ENCODE measurements at places on chromosomes 11 and 22.

DNA sequence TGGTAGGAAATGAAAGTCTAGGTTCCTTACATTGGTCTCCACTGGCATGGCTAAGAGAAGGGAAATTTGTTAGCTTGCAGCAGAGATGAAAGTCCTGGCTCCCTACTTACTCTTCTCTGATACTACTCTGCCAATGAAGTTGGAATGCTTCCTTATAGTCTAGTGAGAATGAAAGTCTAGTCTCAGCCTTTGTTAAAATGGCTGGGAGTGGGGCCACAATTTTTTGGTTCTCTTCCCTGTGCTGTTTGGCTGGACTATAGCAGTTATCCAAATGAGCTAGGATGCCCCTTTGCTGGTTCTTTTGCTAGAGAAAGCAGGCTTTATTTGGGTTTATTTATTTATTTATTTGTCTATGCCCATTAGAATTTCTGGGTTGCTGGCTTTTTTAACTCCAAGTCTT lies 414.3 kb downstream of the AASDHPPT start:
- no peak overlapping the region for H3K4me3 ChIP-seq
- no peaks in the 10 kb centered on the region for H3K4me1 ChIP-seq
- DNase-seq, result no peak
- H3K27ac ChIP-seq, result no peak overlapping the region
- no peaks in the 10 kb centered on the region for H3K36me3 ChIP-seq

DNA sequence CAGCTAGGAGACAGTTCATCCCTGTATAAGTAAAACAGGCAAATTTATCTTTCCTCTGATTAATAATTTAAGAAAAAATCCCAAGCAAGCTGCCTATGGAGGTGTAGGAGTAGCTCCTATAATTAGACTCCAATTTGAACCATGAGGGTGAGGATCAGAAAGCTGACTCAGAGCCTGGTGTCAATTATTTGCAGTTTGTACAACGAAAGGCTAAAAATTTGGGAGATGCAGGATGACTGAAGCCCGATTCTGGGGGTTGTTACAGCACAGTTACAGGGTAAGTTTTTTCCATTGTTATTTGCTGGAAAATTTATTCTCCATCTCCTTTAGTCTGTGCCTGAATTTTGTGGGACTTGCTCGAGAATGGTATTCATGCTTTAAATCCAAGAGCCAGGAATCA lies 359.4 kb upstream of the CCDC90B start:
- H3K36me3 ChIP-seq, result no peaks in the 10 kb centered on the region
- H3K27me3 ChIP-seq, result peaks cover 16% of the 10 kb centered on the region
- H3K27ac ChIP-seq, result no peak overlapping the region
- no peak for DNase-seq
- no peak overlapping the region for H3K4me3 ChIP-seq

DNA sequence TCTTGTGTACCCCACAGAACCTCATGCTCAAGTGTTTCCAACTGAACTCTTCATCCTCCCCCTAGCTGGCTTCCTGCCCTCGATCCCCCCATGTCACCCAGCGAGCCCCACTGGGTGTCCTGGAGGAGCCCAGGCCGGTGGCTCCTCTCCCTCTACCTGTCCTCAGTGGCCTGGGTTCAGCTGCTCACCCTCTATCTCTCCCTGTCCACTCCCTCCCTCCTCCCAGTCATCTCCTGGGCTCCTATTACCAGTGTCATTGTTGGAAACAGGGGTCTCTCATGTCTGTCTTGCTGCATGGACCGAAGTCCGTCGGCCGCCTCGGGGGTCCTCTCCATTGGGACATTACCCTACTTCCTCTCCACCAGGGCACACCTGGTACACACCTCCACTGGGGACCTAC lies 12.9 kb upstream of the MPPED1 start:
- H3K27ac ChIP-seq, result no peak overlapping the region
- no peaks in the 10 kb centered on the region for H3K4me1 ChIP-seq
- no peak for DNase-seq
- H3K4me3 ChIP-seq, result no peak overlapping the region

- H3K36me3 ChIP-seq, result no peaks in the 10 kb centered on the region
- no peak overlapping the region for H3K27ac ChIP-seq
- DNase-seq, result no peak
- no peak overlapping the region for H3K4me3 ChIP-seq
- H3K27me3 ChIP-seq, result peaks cover 5% of the 10 kb centered on the region
Observed at GRCh38 chr22:44219101-44219870, 38.6 kb downstream of the PARVG start.

DNA sequence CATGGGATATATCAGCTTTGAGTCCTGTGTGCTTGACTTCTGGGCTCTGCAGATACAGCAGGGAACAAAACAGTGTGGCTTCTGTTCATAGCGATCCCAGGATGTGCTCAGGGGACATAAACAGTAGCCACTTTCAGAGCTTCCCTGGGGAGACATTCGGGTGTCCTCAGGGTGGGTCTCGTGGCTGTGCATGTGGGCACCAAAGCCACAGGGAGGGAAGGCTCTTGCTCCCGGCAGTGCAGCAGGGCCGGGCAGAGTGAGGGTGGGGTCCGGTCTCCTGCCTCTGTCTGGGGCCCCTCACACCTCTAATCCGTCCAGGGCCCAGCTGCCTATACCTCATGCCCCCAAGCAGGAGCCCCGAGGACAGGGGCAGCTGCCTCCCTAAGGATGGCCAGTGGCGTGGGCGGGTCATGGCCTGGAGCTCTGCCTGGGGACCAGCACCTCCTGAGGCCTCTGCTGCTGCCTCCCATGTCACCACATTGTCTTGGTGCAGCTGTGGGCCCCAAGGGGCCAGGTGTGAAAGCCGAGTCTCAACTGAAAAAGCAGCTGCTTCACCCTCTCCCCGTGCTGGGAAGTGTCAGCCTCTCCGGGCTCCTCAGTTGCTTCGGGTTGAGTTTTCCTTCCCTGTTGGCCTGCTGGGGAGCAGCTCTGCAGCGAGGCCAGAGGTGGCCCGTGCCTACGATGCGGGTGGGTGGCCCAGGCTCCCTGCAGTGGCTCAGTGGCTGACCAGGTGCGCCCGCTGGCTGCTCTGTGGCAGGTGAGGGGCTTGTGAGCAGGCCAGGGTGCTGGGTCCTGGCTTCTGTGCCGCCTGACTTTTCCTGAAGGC lies 3.8 kb downstream of the TPCN2 start:
- peak overlapping the region; percentile 70 for H3K27ac ChIP-seq
- no peak for DNase-seq
- H3K4me1 ChIP-seq, result peaks cover 43% of the 10 kb centered on the region
- H3K36me3 ChIP-seq, result no peaks in the 10 kb centered on the region
- no peak overlapping the region for H3K4me3 ChIP-seq
- no peaks in the 10 kb centered on the region for H3K27me3 ChIP-seq

DNA sequence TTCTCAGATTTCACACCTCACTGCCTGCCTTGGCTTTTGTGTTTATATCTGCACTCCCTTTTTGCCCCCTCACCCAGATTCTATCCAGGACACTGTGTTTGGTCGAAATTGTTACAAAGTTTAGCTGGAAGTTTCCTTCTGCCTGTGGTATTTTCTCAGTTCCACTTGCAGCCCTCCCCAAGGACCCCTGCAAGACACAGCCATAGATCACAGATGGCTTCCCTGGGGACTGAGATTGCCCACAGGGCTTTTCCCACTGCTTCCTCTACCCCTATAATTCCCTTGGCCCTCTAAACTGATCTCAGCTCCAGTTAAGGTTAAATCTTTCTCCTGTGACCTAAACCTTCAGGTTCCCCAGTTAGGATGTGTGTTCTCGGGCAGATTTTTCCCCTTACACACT lies 146.1 kb upstream of the C11orf87 start:
- H3K4me1 ChIP-seq, result no peaks in the 10 kb centered on the region
- no peak overlapping the region for H3K4me3 ChIP-seq
- no peak overlapping the region for H3K27ac ChIP-seq

- H3K27ac ChIP-seq, result no peak overlapping the region
- H3K36me3 ChIP-seq, result no peaks in the 10 kb centered on the region
- peaks cover 39% of the 10 kb centered on the region for H3K27me3 ChIP-seq
Observed at GRCh38 chr11:8261921-8262551, 1.6 kb downstream of the LMO1 start.

DNA sequence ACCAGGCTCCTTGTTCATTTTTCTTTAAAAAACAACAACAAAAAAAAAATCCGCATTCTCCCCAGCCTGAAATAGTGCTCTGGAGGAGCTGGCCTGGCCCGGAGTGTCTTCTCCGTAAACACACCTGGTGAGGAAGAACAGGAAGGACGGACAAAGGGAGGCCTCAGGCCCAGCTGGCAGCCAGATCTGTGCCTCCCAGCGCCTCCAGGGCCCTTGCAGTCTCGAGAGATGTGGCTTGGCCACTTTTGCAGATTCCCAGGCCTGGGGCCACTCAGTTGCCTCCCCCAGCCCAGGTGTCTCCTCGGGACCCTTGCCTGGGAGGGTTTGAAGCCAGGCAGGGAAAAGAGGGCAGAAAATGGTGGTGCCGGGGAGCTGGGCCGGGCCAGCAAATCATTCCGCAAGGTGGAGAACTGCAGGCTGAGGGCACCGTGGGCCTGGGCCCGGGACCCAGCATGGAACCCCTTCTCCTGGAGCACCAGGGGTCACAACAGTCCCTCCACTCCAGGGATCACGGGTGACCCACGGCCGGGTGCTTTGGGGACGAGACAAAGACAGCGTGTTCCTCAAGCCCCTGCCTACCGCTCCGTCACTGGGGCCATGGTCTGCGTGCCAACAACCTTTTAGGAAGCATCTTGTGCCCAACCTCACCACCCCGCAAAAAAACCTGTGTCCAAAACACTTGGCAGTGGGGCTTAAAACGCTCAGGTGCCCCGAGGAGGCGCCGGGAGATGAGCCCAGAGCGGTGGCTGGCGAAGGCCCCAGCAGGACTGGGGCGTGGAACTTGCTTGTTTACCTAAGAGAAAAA lies 67.1 kb upstream of the WNT7B start:
- peaks cover 45% of the 10 kb centered on the region for H3K4me1 ChIP-seq
- peak; percentile 9 for DNase-seq
- no peaks in the 10 kb centered on the region for H3K36me3 ChIP-seq
- H3K4me3 ChIP-seq, result peak overlapping the region; percentile 85
- H3K27ac ChIP-seq, result peak overlapping the region; percentile 92

DNA sequence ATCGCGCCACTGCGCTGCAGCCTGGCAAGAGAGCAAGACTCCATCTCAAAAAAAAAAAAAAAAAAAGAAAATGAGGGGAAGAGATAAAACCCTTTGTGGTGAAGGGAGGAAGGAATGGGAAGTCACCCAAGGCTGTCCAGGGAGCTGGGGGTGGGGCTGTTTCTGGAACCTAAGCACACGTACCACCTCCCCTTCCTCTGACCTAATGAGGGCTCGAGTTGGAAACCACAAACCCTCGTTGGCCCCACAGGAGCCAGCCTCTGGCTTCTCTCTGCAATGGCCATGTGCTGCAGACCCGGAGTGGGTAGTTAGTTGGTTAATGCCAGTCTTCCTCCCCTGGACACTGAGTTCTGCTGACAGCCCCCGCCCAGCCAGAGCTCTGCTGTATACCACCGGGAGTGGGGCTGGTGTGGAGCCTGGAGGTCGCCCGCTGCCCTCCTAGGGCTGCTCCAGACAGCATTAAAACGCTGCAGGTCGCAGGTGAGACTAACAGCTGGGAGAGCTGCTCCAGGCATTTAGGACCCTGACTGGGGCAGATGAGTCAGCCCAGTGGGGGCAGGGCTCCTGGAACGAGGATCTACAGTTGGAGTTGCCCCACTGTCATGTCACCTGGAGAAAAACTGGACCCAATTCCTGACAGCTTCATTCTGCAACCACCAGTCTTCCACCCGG lies at the start of gene LGALS12:
LGALS12 (plus strand) TSS at position 228 of the 672 bp plus-strand sequence; CDS start at position 603, 375 bp downstream.
- H3K27me3 ChIP-seq, result no peaks in the 10 kb centered on the region
- H3K27ac ChIP-seq, result no peak within 1 kb of the TSS
- H3K4me1 ChIP-seq, result peaks cover 34% of the 10 kb centered on the region

DNA sequence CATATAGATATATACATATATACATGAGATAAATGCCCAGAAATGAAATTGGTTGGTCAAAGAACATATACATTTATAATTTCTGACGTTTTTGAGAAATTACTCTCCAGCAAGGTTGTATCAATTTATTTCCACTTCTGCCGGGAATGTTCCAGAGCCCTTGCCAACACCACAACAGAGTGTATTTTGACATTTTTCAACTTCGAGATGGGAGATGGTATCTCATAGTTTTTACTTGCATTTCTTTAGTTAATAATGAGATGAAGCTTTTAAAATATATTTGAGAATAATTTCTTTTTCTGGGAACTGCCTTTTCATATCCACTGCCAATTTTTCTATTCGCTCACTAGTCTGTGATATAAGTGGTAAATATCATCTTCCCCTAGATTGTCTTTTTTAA lies 19.3 kb upstream of the CLMP start:
- H3K36me3 ChIP-seq, result no peaks in the 10 kb centered on the region
- no peak overlapping the region for H3K4me3 ChIP-seq
- peaks cover 7% of the 10 kb centered on the region for H3K27me3 ChIP-seq
- H3K4me1 ChIP-seq, result no peaks in the 10 kb centered on the region

DNA sequence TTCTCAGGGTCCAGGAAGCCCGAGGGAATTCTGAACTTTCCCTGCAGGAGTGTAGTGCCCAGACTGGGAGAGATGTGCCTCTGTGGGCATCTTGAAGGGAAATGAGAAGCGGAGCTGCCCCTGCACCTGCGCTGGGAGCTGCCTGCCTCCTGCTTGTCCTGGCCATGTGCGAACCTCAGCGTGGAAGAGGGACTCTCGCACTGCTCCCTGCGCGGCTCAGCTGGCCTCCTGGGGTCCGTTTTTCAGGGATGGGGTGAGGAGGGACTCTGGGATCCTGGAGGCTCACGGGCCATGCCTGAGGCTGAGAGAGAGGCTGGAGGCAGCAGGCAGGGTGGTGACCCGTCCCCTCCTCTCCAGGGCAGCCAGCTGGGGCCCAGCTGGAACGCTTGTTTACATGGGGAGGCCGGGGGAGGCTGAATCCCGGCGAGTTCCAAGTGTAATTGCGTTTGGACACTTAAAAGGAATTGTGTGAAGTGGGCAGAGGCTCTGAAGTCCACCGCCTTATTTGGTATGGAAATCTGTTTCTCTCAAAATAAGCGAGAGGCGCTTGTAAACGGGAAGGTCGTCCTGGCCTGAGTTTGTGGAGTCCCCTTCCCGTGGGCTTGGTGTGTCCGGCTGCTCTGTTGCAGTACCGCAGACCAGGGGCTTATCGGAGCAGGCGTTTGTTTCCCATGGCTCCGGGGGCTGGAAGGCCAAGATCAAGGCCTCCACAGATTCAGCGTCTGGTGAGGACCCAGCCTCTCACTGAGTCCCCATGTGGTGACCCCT lies 1.2 kb upstream of the MRGPRF start:
- H3K27ac ChIP-seq, result no peak overlapping the region
- no peaks in the 10 kb centered on the region for H3K36me3 ChIP-seq
- H3K4me1 ChIP-seq, result peaks cover 8% of the 10 kb centered on the region
- no peak overlapping the region for H3K4me3 ChIP-seq

DNA sequence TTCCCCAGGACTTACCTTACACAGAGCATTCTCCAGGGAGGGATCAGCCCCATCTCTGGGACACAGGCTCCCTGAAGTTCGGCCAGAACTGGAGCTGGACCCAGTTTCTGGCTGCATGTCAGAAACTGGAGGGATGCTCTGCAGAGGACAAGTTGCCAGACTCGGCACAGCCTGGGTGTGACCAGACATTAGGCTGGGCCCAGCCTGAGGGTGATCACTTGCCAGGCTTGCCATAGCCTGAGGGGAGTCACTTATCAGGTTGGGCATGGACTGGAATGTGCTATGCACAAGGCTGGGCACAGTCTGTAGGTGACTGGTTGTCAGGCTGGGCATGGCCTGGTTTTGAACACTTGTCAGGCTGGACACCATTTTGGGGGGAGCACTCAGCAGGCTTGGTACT lies 30.7 kb upstream of the STK33 start:
- no peaks in the 10 kb centered on the region for H3K27me3 ChIP-seq
- no peak for DNase-seq
- no peak overlapping the region for H3K27ac ChIP-seq
- no peaks in the 10 kb centered on the region for H3K4me1 ChIP-seq
- H3K4me3 ChIP-seq, result no peak overlapping the region

GRCh38 chr11:111944651-111945051 lies 7.5 kb downstream of the DIXDC1 start:
- H3K27ac ChIP-seq, result peak overlapping the region; percentile 98
- no peak for DNase-seq
- no peaks in the 10 kb centered on the region for H3K36me3 ChIP-seq
